Endothelial cell of umbilical vein (primary cell): ENCODE measurements at places on chromosomes 7 and 10. TPM values are rescaled to one million over a fixed set of nuclear protein-coding genes. Genes with fewer than 3 reads are reported as not detected.

Gene AGAP5
- 6.9 and 7.7 TPM in 2 replicates for total RNA-seq

Gene PDE6C
- total RNA-seq: not detected in 2 replicates

Gene GNAI1
- total RNA-seq: 15.0 and 19.7 TPM in 2 replicates

Gene TRIM50
- total RNA-seq: not detected in 2 replicates

Gene COA1
- 55.1 and 58.0 TPM in 2 replicates for total RNA-seq

Gene SKIDA1
- total RNA-seq: 0.71 and 0.83 TPM in 2 replicates

Gene ARMH3
- 16.6 and 17.6 TPM in 2 replicates for total RNA-seq

Gene SPDYE16
- 0.22 TPM in 1 of 2 replicates, not detected in the other for total RNA-seq

GRCh38 chr7:5758753-5759335 lies 22.6 kb downstream of the RNF216 start:
- DNase-seq: no peak

- no peak for DNase-seq
These were observed 92.3 kb upstream of the NANOS1 start for GRCh38 chr10:118937226-118937625.

DNA sequence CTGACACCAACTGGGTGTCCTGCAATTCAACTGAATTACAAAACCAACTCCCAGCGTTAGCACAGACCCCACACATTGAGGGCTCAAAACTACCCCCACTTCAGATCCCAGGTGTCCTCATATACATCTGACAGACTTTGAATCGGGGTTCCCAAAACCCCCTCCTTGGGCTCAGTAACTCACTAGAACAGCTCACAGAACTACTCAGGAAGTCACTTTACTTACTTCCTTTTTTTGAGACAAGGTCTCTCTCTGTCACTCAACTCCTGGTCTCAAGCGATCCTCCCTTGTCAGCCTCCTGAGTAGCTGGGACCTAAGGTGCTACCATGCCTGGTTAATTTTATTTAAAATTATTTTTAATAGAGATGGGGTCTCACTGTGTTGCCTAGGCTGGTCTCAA lies 456.0 kb downstream of the SDK1 start:
- DNase-seq: no peak

DNA sequence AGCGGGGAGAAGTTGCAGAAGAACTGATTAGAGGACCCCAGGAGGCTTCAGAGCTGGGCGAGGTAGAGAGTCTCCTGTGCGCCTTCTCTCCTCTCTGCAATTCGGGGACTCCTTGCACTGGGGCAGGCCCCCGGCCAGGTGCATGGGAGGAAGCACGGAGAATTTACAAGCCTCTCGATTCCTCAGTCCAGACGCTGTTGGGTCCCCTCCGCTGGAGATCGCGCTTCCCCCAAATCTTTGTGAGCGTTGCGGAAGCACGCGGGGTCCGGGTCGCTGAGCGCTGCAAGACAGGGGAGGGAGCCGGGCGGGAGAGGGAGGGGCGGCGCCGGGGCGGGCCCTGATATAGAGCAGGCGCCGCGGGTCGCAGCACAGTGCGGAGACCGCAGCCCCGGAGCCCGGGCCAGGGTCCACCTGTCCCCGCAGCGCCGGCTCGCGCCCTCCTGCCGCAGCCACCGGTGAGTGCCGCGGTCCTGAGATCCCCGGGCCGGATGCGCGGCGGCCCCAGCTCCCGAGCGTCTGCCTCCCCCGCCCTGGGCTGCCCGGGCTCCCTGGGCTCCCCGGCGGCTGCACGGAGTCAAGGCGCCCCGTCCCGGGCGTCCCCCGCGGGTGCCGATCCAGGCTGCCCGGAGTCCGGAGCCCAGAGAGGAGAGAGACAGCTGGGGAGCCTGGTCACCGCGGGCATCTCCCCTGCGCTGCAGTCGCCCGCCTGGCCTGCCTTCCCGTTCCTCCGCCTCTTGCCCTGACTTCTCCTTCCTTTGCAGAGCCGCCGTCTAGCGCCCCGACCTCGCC lies at the start of gene PLAU:
TSS of gene PLAU (plus strand) at position 369 of the 789 bp plus-strand sequence. CDS start 424 bp downstream, outside the sequence.
- peak; percentile 29 for DNase-seq

GRCh38 chr7:138825049-138825721 lies 27.2 kb upstream of the ATP6V0A4 start:
- no peak for DNase-seq

DNA sequence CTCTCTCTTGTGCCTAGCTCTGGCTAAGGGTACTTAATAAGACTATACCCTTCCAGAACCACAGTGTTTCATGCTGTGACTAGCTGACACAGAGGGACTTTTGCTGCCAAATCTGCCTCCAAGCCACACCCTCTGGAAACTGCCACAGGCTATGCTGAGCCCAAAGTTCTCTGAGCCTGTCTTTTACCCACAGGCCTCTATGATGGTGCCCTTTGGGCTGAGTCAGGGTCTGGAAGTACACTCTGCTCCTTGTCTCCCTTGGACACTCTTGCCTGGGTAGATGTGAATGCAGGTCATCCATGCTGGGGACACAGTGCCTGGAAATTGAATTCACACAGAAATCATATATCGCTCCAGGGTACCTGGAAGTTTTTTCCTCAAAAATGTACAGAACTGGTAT lies 22.6 kb downstream of the DYDC1 start:
- DNase-seq: no peak

GRCh38 chr7:134176037-134176350 lies 48.9 kb downstream of the LRGUK start:
- no peak for DNase-seq

- no peak for DNase-seq
These were observed 230.3 kb upstream of the GHITM start for GRCh38 chr10:83909001-83909400.

DNA sequence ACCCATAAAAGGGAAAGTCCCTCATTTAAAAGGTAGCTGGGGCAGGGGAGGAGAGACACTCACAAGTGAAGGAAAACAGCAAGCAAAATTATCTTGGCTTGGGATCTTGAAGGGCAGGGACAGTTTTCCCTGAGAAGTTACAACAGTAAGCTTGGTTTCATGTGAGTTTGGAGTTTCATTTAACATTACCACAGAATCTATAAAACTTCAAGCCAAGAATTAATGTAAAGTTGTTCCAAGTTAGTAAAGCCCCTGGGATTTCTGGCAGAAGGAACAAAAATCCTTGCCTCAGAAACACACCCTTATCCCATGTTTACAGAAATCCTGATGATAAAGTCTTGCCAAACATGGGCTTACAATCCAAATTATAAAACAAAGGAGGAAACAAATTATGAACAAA lies 19.2 kb downstream of the CRPPA start:
- DNase-seq: no peak

DNA sequence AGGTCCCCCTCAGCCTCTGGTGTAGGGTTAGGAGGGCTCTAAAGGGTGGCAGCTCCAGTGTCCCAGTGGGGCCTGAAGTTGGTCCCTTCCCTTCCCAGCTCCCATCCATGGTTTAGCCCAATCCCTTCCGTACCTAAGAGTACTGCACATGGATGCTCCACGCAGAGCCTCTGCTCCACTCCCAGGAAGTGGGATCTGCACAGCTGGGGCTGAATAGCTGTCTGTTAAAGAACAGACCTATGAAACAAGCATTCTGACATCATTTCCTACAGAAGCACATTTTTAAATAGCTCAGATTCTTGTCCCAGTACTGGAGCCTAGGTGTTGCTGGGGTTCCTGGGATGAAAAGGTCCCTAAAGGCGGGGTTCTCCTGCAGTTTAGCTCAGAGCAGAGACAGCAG lies 135.9 kb downstream of the ZMYND11 start:
- no peak for DNase-seq

- no peak for DNase-seq
These were observed 791.2 kb downstream of the GRID1 start for GRCh38 chr10:85575441-85575840.

- DNase-seq: no peak
These were observed 5.7 kb downstream of the ZNF92 start for GRCh38 chr7:65379318-65379717.

DNA sequence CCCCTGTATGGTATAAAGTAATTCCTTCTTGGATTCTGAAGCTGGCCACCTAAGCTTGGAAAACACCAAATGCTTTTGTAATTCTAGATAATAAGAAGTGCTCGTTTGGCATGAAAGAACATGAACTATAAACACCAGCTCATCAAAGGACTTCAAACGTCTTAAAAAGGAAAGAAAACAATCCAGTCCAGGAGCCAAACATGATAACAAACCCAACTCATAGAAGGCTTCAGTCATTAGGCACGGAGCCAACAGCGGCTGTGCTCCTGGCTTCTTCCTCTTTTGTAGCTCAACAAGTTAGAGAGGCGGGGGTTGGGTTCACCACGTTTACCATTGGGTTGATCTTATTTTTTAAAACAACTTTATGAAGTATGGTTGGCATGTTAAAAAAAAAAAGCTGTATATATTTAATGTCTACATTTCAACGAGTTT lies 56.4 kb upstream of the ECHDC3 start:
- peak; percentile 95 for DNase-seq

DNA sequence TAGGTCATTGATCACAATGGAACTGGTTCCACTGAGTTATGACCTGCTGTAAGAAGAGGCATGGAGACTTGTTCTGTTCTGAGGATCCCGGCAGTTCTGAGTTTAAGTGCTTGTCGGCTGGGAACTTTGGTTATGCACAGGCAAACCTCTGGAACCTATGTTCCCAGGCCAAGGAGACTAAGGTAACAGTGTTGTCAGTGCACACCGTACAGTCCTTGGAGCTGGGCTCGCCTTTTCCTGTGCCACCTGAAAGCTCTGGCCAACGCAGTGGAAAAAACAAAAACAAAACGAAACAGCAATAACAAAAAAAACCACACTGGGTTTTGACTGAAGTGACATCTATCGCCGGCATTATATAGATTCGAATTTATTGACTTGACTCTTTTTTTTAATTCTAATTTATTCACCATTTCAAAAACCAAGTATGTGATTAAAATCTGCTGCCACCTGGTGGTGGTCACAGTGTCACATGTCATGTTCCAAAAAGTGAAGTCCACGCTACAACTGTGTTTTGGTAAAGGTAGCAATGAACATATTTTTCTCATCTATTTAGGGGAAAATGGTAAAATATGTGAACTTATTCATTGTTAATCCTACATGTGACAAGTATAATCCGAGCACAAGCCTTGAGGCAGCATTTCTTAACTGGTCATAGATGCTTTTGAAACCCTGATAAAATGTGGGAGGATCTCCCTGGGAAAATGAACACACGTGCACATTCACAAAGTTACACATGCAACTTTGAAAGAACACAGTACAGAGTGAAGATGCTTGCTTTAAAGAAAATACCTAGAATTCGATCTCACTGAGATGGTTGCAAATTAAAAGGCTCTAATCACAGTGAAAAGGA lies 113.8 kb upstream of the PPP2R2D start:
- peak; percentile 12 for DNase-seq

- DNase-seq: no peak
These were observed 20.2 kb downstream of the TOMM7 start for GRCh38 chr7:22802426-22802825.

DNA sequence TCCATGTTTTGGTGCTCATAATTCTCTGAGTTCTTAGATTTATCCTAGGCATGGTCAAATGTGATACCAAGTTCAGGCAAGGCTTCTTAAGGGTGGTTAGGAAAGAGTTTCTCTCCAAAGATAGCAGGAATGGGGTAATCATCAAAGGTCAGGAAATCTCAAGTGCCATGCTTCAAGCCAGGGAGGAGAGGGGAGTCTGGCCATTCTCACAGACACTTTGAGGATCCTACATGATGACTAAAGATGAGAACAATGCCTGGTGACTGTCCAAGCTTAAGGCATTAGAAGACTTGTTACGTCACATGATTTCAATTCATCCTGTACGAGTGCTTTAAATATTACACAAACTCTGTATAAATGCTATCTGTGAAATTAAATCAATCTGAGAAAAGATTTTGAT lies 59.4 kb downstream of the POM121L12 start:
- peak; percentile 21 for DNase-seq
